ENCODE measurements at places on chromosomes 4 and X.
A peak's percentile ranks its signal among the peaks of the same experiment; 100 is the strongest.

DNA sequence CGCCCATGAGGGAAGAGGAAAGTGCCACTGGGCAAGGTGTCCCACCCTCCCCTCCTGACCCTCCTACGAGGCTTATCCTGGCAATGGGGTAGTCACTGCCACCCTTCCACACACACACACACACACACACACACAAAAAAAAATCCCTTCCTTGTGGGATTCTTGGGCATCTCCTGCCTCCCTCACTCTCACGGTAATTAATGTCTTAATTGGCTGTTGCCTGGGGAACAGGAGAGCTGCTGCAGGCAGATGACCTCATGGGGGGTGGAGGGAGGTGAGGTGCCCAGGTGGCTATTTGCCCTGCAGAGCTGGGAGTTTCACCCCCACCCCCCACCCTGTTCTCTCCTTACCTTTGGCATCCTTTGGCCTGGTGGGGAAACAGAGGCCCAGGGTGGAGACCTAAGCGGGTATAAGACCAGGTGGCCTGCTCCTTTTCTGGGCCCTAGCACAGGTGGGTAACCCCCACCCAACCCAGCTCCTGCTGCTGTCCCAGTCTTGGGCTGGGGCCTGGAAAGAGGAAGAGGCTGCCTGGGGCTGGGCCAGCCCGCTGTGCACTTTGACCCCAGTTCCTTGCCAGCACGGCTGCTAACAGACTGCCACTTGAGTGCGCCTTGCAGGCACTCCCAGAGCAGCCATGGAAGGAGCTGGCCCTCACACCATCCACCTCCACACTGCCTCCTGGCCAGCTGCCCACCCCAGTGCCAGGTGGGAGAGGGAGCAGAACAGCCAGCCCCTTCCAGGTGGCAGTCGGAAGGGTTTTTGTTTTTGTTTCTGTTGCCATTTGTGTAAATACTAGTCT is 12.6 kb downstream of the EFNB1 start:
- no peak for DNase-seq

DNA sequence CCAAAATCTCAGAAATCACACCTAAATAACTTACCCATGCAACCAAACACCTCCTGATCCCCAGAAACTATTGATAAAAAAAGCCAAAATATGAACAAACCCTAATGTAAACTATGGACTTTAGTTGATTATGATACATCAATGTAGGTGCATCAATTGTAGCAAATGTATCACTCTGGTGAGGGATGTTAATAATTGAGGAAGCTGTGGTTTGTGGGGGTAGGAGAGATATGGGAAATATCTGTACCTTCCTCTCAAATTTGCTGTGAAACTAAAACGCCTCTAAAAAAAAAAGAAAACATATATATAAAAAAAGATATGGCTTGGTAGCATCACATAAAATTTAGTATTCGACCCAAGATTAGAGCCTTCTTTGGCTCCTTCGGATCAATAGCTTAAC is 144.3 kb upstream of the CPEB2 start:
- DNase-seq, result no peak

GRCh38 chrX:94633237-94633636 is 959.2 kb downstream of the FAM133A start:
- no peak for DNase-seq

DNA sequence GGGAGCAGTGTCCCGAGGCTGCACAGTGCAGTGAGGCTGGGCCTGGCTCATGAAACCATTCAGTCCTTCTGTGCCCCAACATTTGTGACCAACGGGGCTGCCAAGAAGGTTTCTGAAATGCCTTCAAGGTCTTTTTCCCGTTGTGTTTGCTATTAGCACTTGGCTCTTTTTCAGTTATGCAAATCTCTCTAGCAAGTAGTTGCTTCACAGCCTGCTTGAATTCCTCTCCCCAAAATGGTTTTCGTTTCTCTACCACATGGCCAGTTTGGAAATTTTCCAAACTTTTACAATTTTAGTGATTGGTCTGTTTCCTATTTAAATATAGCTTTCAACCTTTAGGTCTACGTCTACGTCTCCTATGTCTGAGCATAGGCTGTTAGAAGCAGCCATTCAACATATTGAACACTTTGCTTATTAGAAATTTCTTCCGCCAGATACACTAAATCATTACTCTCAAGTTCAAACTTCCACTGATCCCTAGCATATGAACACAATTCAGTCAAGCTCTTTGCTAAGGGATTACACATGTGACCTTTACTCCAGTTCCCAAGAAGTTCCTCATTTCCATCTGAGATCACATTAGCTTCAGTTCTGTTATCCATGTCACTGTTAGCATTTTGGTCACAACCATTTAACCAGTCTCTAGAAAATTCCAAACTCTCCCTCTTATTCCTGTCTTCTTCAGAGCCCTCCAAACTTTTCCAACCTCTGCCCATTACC is 901.8 kb downstream of the GLUD2 start:
- no peak for DNase-seq

GRCh38 chr4:52106660-52107059 is 55.6 kb downstream of the SPATA18 start:
- DNase-seq, result no peak

GRCh38 chrX:27998666-27999065 is 17.4 kb upstream of the DCAF8L1 start:
- DNase-seq, result no peak

GRCh38 chr4:168531305-168531704 is 34.5 kb downstream of the PALLD start:
- DNase-seq, result no peak

- DNase-seq, result no peak
Observed at GRCh38 chrX:23819385-23820234, 36.6 kb downstream of the SAT1 start.

DNA sequence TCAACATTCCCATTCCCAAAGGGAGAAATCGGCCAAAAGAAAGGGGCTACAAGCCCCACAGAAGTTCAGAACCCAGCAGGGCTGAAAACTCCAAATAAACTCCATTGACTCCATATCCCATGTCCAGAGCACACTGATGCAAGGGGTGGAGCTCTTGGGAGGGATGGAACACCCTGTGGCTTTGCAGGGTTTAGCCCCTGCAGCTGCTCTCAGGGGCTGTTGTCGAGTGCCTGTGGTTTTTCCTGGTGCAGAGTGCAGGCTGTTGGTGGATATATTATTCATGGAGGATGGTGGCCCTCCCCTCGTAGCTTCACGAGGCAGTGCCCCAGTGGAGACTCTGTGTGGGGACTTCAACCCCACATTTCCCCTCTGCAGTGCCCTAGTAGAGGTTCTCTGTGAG is 53.7 kb downstream of the PDGFRA start:
- DNase-seq, result no peak

GRCh38 chr4:127134490-127134889 is 498.3 kb upstream of the INTU start:
- no peak for DNase-seq

DNA sequence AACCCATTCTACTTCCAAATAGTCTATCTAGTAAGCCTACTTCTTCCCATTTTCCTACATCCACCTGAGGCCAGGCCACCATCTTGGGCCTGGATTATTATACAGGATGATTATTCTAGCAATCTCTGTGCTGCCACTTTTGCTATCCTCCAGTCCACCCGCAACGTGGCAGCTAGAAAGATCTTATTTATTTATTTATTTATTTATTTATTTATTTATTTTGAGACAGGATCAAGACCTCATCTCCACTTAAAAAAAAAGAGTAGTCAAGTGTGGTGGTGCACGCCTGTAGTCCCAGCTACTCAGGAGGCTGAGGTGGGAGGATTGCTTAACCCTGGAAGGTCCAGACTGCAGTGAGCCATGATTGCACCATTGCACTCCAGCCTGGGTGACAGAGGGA is 15.2 kb upstream of the BCOR start:
- no peak for DNase-seq

- no peak for DNase-seq
Observed at GRCh38 chrX:123487669-123488068, 245.2 kb downstream of the THOC2 start.

DNA sequence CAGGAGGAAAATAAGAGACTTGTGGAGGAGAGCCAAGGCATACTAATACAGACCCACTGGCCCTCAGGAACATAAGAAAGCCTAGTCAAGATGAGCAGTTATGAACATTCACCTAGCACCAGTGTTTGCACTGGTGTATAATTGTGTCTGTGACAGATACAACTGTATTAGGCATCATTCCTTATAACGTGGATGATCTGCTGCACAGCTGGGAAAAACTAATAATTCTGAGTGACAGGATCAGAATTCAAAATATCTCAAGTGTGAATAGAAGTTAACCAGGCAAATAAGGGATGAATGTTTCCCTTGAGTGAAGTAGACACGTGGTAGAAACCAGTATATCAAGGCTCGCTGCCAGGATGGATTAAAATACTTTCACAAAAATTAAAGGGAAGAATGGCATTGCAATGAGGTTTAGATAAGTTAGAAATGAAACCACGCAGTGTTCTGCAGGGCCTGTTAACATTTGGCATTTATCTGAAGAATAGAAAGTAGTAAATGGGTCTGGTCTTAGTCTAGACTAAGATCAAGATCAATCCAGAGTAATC is 325.9 kb downstream of the EPHA5 start:
- DNase-seq, result no peak

DNA sequence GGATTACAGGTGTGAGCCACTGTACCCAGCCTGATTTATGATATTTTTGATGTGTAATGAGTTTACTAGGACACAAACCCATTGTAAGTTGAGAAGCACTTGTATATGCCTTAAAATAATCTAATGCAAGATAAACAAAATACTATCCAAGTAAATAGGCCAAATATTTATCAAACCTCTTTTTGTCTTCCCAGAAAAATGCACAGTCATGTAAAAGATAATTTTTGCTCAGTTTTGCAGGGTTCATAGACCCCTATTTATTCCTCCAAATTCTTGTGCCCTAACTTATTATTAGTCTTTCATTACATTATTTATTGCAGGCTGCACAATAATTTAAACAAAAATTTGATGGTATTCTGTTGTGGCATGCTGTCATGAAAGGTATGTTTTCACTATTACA is 1290.7 kb downstream of the STIM2 start:
- DNase-seq, result no peak

- DNase-seq, result no peak
Observed at GRCh38 chr4:42489095-42489494, 91.8 kb downstream of the SHISA3 start.

DNA sequence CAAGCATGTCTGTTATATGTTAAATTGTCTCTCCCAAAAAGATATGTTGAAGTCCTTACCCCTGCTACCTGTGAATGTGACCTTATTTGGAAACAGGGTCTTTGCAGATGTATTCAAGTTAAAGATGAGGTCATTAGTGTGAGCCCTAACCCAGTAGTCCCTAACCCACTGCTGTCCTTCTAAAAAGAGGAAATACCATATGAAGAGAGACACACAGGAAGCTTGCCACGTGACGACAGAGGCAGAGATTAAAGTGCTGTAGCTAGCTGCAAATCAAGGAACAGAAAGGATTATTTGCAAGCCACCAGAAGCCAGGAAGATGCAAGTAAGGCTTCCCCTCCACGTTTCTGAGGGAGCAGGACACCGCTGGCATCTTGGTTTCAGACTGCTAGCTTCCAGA is 150.1 kb downstream of the HNRNPD start:
- no peak for DNase-seq

DNA sequence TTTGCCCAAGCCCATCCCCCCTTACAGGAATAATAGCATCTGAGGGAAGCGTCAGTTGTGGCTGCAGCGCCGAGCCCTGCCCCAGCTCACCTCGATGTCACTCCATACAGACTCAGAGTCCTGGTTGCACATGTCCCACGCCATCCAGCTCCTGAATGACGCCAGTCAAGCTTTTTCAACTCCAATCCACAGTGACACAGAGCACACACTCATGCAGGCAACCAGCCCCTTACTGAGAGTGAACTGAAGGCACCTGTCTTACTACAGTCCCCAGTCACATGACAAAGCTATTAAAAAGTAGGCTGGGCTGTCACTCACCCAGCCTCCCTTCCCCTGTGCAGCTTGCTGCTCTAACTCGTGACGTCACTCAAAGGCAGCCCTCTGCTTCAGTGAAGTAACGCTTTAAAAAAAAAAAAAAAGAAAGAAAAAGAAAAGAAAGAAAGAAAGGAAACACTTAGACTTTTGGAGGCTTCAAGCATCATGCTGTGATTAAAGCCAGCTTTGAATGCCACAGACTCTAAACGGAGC is at the start of gene PPARGC1A:
Gene PPARGC1A (minus strand): TSS at position 234 of the 528 bp plus-strand sequence. CDS start 90 bp downstream, at position 144.
- peak; percentile 90 for DNase-seq

DNA sequence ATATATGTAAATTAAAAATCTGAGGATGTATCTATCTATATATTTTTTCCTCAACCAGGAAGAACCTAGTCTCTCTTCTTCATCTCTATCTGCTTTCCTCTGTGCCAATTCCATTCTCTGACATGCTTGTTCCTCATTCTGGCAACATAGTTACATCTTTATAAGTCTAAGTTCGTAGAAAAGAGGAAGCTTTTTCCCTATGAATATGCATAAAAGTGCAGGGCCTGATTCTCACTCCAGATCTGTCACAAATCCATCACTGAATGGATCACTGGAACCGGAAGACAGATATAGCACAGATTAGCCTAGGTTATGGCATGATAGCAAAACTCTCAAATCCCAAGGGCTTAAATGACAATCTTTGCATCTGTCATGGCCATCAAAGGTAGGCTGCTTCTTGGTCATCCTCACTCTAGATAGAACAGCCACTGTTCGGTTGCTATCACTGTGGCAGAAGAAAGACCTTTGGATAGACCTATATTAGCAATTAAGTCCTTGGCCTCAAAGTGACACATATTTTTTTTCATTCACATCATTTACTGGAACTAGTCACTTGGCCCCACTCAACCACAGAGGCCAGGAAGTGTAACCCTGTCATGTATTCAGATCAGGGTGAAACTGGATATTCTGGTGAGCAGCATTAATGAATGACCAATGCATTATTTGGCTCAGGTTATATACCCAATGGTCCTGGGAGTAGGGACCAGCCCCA is 22.2 kb downstream of the DTHD1 start:
- no peak for DNase-seq

DNA sequence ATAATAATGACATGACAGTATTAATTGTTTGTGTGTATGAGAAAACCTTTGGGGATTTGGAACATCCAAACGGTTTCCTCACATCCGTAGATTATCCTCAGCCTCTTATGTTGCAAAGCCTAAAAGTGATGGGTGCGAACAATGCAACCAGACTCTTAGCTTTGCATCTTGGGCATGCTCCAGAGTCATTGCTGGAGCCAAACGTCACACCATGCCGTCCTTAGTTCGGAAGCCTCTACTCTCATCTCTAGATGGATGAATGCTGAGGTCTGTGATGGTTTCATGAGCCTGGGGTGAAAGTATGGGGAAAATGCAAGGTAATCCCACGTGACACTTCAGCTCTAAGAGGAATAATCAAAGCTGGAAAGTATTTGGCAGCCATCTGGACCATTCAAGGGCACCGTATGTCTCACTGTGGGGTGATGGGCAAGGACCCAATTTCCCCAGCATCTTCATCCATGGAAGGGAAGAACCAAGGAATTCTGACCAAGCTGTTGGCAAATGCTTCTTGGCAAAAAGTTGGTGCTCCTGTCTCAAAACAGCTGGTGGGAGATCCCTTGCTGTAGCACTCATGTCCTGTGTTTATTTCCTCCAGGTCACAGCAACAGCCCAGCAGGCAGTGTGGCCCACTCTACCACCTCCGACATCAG is 6.3 kb upstream of the RTL5 start:
- DNase-seq, result no peak

GRCh38 chr4:37767546-37767945 is 58.9 kb upstream of the PGM2 start:
- peak; percentile 94 for DNase-seq

GRCh38 chrX:21926527-21927278 is 13.8 kb upstream of the SMS start:
- DNase-seq, result no peak

Measured in NCI-H187 (cell line).